Stimulated activated CD8-positive, alpha-beta memory T cell treated with anti-CD3 and anti-CD28 coated beads, Interleukin-7, amount 100 ng/mL, for 48 hours (primary cell): ENCODE measurements at places on chromosomes 16 and 17.

- no peak for DNase-seq
These were observed 212.5 kb upstream of the CPHXL start for GRCh38 chr16:75938818-75939217.

DNA sequence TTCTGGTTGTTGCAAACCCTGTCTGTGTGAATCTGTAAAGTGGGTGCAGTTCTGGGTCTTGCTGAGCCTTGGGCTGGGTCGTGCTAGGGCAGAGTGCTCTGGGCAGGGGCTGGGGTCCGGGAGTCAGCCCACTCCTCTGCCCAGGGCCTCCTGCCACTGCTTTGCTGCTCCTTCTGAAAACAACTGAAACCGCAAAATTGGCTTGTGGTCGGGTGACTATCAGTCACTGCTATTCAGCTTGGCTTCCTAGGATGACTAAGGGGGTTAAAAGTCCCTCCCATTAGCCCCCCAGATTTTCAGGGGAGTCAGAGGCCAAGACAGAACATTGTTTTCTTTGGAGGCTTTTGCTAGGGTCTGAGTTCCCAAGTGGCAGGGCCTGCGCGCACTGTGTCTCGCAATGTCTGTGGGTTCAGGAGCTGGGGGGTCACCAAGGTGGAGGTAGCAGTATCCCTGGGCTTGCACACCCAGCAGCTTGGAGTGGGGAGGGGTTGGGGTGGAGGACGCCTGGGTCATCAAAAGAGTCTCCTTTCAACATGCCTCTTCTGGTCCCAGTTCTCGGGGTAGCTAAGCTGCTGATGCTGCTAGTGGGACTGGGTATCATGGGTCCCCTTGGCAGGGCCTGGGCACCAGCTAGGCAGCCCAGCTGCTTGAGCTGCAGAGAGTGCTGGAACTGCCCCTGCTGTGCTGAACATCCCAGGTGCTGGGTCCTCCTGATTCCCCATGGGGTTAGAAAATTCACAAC, 13.5 kb upstream of the TBX21 start:
- DNase-seq: peak; percentile 63

- DNase-seq: no peak
These were observed 91.6 kb downstream of the ZDHHC7 start for GRCh38 chr16:84919708-84920107.

- no peak for DNase-seq
These were observed 169.5 kb downstream of the C16orf78 start for GRCh38 chr16:49542946-49543630.

- no peak for DNase-seq
These were observed 42.5 kb upstream of the KSR1 start for GRCh38 chr17:27413792-27414191.

GRCh38 chr17:20986767-20987510, 55.9 kb downstream of the USP22 start:
- DNase-seq: no peak

- no peak for DNase-seq
These were observed 24.4 kb downstream of the CNTROB start for GRCh38 chr17:7956228-7956965.

DNA sequence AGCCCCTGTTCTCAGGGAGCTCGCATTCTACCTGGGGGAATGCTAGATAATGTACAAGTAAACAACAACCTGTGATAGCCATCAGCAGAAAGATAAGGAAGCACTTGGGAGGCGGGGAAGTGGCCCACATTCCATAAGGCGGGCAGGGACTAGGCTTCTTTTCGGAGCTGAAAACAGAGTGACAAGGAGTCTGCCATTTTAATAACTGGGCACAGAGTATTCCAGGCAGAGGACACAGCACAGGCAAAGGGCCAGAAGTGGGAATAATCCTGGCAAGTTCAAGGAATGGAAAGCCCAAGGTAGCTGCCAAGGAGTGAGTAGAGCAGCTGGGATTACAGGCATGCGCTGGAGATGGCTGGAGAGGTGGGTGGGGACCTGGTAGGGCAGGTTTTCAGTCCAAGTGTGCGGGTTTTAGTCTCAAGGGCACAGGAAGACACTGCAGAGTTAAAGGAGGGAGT, 24.3 kb downstream of the USP43 start:
- DNase-seq: no peak

DNA sequence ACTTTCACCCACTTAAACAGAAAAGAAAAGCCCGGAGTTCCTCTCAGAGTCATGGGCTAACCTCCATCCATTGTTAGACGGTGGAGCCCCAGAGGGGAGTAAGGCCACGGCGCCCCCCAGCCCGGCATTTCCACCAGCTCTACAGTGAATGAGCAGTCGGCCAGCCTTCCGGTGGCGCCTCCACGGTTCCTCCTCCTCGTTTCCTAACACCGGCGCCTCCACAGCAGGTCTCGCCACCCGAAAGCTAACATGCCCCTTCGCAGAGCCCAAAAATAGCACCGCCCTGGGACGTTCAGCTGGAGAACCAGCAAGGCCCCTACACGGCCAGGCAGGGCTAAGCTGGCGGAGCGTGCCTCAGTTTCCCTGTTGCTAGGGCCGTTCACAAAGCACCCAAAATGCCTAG, 858 bp downstream of the MMD start:
- DNase-seq: no peak

GRCh38 chr16:1299012-1299867, 10.2 kb upstream of the UBE2I start:
- DNase-seq: no peak

DNA sequence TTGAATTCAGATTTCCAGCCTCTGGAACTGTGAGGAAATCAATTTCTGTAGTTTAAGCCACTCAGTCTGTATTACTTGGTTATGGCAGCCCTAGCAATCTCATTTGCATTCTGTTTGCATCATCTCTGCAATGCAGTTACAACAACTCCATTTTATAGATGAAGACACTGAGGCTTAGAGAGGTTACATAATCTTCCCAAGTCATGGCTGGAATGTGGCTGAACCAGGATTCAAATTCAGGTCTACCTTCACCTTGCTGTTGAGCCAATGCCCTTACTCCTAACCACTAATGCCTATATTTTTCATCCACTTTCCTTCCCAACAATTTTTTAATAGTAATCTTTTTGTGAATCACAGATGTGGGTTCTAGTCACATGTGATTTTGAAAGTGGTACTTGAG, 469.8 kb upstream of the CCL2 start:
- DNase-seq: no peak

DNA sequence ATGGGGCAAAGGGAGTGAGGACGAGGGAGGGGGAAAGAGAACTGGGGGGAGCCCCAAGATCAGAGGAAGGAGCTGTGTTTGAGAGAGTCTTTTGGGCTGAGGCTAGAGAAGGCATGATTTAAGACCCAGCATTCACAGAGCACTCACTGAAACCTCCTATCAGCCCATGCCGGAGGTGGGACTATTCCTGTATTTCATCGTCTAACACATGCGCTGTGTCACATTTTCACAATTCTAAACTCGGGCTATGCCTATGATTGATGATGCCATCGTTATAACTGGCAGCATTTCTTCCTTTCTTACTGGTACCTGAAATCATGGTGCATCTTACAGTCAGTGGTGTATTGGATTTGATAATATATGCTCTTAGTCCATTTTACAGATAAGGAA, 3.5 kb downstream of the FAM171A2 start:
- DNase-seq: no peak

GRCh38 chr16:73482310-73482709, 434.4 kb upstream of the ZFHX3 start:
- no peak for DNase-seq

DNA sequence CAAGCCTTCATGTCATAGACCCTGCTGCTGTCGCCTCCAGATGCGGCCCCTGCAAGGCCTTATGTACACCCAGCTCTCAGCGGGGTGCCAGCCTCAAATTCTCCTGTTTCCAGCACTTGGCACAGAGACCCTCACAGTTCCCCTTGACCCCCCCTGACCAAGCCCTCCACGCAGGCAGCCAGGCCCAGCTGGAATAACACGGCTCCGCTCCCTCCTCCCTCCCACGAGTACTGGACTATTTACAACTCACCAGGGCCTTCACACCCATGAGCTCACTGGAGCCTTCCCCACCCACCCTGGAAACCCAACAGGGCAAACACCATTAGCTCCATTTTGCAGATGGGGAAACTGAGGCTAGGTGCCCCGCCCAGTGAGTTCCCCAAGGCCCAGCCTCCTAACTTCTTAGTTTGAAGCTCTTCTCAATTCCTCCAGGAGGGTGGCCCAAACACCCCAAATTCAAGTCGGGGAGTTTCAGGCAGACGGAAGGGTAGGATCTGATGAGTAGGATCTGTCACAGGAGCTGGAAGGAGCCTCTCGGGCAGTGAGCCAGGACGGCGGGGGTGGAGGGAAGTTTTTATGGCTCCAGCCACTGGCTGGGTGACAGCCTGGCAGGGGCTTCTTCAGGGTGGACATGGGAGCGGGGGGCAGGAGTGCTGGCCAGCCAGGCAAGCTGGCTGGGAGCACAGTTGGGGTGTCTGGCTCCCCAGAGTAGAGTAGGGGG, 17.5 kb upstream of the DLX4 start:
- no peak for DNase-seq

GRCh38 chr17:28871056-28871579, 16.3 kb downstream of the ERAL1 start:
- DNase-seq: peak; percentile 35

GRCh38 chr16:80197741-80198201, 343.0 kb upstream of the DYNLRB2 start:
- no peak for DNase-seq

GRCh38 chr16:28304214-28304613, 11.9 kb downstream of the SBK1 start:
- DNase-seq: no peak

- no peak for DNase-seq
These were observed 17.4 kb downstream of the RNF43 start for GRCh38 chr17:58399974-58400373.

- DNase-seq: no peak
These were observed 74.5 kb downstream of the DNAH17 start for GRCh38 chr17:78502611-78503148.

GRCh38 chr16:67528222-67528869, at the start of gene RIPOR1:
Gene RIPOR1, plus strand, starts transcription at chr16:67528829. Its CDS starts 9,618 bp downstream, at chr16:67538447.
- DNase-seq: no peak

DNA sequence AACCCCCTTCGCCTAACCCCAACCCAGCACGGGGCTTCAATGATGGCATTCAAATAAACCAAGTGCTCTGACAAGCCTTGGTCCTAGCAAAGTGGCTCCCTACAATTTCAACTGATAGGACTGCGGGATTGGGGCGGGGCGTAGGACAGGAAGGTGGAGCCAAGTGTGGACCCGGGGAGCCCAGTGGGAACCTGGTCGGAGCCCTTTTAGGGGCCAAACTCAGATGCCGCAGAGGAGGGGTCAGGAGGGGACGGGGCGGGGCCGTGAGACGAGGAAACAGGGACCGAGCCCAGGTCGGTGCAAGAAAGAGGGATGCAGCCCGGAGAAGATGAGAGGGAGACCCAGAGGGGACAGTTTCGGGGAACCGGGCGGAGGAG, 13.2 kb upstream of the CDIPT start:
- no peak for DNase-seq

- no peak for DNase-seq
These were observed 25.9 kb downstream of the CLUH start for GRCh38 chr17:2685696-2686095.

- no peak for DNase-seq
These were observed 9.6 kb downstream of the HIC1 start for GRCh38 chr17:2064520-2064971.

DNA sequence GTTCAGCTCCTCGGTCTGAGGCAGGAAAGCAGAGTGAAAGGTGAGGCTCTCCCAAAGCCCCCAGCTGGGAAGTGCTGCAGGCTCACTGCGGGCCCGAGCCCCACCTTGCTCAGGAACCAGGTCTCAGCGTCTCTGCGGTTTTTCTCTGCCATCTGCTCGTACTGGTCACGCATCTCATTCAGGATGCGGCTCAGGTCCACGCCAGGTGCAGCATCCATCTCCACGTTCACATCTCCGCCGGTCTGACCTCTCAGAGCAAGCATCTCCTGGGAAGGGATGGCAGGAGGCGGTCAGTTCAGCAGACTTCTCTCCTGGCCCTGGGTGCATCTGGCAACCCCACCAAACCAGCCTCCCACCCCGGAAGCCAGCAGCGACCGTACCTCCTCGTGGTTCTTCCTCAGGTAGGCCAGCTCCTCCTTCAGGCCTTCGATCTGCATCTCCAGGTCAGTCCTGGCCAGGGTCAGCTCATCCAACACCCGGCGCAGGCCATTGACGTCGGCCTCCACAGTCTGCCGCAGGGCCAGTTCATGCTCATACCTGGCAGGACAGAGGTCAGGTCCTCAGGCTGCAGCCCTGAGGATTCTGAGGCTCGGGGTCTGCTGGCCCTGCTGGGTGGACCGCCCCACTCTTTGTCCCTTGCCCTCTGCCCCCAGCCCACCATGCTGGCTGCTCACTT, 1.5 kb downstream of the KRT16 start:
- no peak for DNase-seq

GRCh38 chr17:76103274-76104139, at the start of gene EXOC7:
Gene EXOC7, minus strand, starts transcription at chr17:76103787. Its CDS starts 95 bp downstream, at chr17:76103692.
- DNase-seq: peak; percentile 80

DNA sequence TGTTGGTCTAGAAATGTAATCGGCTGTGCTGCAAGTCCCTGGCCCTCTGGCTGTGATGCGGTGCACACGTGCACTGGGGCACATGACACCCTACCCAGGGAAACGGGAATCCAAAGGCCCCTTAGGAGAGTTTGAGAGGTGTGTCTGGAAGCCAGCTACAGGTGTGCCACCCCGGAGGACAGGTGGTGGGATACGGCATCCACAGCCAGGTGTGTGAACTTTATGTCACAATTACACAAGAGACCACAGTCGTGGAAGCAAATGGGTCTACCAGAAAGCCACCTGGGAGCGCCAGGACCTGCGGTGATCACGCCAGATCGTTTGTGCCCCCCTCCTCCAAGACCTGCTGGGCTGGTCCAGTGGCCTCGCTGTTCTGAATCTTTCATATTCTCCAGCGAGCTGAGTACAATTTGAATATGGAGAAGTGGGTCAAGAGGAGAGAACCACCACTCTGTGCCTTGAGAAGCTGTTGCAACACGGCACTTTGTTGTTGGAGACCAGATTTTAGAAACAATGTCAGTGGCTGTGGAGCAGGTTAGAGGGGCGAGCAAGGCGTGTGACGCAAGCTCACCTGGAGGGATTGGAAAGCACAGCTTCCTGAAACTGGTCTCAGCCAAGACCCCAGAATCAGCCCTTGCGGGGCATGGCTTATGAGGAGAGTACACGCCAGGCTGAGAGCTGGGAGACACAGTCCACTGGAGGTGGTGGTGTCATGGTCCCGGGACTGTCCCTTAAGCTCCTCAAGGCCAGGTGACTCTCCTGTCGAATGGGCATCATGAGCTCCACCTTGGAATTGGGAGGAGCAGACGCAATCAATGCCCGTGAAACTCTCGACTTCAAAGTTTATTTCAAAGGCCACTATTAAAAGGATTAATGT, 37.4 kb downstream of the COX4I1 start:
- no peak for DNase-seq

DNA sequence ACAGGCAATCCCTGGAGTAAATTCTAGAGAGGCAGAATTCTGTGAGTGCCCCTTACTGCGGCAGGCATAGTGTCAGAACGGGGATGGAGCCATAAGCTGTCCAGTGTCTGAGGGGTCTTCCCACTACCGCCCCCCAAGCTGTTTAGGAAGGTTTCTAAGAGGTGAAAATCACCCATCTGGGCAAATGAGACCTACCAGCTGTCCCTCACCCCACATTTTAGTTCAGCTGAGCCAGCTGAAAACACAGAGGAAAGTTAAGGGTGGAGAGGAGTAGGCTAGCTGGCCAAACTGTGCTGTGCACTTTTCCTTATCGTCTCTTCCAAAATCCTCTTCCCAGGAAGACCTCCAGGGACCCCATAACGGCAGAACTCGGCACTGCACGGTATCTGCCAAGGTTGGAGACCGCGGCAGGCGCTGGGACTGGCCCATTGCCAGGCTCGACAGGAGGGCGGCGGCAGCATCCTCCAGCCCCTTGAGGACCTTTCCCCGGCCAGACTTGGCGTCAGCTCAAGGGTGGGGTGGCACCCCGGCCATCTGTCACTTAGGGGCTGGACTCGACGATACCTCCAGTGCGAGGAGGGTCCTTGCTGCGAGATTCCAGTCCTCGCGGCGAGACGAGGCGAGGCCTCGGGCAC, 955 bp downstream of the ACLY start:
- no peak for DNase-seq
